Effector memory CD4-positive, alpha-beta T cell (primary cell): ENCODE measurements at places on chromosomes 4 and X.

GRCh38 chrX:104565791-104566680 is at the start of gene IL1RAPL2:
Gene IL1RAPL2, plus strand, starts transcription at chrX:104566199.
- no peak for DNase-seq

DNA sequence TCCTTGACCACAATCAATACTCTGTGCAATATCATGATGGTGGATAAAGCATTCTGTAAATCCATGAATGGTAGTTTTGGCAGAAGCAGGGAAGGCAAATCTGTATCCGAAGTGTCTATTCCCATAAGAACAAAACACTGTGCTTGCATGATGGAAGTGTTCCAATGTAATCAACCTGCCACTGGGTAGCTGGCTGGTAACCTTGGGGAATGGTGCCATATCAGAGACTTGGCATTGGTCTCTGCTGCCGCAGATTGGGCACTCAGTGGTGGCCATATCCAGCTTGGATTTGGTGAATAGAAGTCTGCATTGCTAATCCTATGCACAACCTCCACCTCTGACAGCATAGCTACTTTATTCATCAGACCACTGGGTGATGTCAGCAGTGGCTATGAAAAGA is 114.3 kb upstream of the EMCN start:
- DNase-seq: no peak

GRCh38 chr4:158929939-158930638 is 161.3 kb downstream of the FNIP2 start:
- no peak for DNase-seq

DNA sequence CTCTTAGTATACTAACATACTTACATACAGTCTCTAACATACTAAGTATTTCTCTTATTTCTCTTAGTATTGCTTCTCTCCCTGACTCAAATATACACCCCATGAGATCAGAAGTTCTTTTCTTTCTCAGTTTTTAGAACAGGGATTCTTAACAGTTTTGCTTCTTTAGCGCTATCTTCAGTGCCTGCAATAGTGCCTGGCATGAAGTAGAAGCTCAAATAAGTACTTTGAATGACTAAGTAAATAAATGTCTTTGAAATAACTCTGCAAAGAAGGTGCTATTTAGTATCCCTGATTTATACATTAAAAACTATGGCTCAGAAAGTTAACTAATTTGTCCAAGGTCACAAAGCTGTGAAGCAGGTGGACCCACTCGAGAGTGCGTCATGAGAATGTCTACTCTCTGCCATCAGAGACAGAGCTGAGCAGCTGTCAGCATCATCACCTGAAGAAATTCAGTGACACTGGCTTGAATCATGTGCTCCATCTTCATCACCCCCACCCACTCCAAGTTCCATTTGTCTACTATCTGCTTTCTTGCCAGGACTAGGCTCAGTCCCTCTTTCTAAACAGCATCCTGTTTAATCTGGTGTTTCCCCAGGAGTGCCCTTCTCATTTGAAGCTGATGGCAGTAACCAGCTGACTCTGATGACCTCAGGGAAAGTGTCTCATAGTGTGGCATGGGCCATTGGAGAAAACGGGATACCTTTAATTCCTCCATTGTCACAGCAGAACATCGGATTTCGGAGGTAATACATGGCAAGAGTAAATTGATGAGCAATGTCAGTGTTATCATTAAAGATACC is 83.1 kb downstream of the CC2D2A start:
- DNase-seq: no peak

DNA sequence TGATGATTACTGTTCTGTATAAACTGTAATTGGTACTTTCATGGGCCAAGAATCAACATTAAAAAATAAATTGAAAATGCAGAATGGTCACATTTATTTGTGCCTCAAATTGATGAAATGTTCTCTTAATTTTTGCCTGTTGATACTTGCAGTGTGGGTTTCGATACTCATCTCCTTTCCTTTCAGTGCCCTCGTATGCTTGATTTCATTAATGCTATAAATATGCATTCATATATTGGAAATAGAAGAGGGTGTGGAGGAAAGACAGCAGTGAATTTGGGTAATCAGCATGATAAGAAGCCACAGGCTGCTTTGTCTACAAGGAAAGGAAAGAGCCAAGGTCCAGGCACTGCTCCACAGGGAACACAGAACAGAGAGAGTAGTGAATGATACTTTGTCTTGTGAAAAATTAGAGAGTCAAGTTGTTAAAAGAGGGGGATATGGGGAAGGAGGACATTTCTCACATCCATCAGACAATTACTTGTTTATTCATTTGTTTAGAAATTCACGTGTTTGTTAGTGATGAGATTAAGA is 1.0 kb upstream of the DDX60 start:
- no peak for DNase-seq

- DNase-seq: no peak
Observed at GRCh38 chr4:156805696-156806095, 165.9 kb downstream of the PDGFC start.

DNA sequence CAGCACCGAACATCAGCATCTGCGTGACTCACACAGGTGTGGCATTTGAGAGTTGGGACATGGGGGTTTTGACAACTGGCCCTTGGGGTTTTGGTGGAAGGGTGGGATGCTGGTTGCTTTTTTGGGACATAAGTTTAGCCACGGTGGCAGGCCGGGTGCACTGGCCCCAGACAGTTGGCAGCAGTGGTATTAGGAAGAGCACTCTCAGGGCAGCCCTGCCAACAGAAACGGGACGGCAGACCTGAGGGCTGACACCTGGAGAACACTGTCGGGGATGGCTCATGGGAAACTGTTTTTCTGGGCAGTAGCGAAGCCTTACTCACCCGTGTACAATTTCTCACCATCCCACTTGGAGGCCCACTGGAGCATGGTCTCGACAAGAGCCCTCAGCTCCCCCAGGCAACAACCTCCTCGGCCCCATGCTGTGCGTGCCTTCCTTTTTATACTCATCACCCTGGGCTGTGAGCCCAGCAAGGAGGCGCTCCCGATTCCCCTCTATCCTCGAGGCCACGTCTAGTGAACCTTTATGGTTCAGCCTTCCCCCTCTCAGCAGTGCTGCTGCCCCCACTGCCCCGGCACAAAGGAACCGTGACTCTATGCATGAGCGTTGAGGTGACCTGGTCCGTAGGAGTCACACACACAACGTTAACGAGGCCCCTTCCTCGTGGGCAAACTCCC is 30.6 kb downstream of the WDR1 start:
- DNase-seq: no peak

GRCh38 chrX:16666541-16666940 is 16.6 kb downstream of the S100G start:
- no peak for DNase-seq

DNA sequence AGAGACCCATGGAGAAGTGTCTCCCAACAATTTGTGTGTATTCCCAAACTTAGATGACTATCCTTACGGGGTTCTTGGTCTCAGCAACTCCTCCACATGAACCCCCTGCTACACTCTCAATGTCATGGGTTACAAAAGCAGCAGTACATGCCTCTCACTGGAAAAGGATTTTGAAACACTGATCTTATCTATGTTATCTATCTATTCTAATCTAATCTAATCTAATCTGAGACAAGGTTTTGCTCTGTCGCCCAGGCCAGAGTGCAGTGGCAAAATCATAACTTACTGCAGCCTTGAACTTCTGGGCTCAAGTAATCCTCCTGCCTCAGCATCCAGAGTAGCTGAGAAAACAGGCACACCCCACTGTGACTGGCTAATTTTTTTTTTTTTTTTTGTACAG is 19.3 kb downstream of the TSPAN5 start:
- DNase-seq: no peak

DNA sequence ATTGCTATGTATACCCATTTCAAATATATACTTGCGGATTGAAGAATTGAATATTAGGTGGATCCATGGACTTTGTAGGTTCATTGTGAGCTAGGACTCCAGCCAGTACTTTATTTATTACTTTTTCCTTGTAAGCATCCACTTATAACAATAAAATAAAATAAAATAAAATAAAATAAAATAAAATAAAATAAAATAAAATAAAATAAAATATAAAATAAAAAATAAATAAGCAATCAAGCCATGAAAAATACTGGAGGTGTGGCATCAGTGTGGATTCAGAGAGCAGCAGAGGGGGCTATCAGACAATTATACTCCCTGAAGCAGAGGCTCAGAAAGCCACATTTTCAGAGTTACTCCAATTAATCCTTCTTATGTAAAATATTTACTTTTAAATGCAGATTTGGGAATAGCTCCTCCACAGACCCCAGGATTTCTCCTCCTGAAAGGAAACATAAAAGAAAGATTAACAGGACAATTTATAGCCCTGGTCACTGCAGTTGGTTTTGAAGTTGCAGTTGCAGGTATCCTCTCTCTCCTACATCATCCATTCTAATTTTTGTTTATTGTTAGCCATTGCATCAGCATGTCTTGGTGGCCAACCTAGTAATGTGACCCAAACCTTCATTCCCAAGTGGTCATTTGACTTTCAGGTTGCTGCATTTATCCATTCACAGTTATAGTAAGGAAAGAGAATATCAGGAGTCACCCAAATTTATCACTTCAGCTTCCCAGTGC is 2025.2 kb upstream of the IGFBP7 start:
- no peak for DNase-seq

DNA sequence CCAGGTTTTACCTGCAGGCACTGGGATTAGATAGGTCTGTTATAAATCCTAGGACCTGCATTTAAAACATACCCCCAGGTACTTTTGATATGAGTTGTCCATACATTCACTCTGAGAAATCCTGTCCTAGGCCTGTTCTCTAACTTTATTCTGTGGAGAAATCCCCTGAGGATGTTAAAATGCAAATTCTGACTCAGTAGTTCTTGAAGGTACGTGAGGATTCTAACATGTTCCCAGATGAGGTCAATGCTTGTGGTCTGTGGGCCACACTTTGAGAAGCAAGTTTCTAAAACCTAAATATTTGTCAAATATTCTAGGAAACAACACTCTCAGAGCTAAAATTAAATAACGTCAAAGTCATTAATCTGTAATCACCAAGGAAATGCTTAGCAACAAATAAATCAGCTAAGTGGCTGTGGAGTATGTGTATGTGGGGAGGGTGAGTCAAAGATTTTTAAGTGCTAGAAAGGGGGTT is 101.3 kb upstream of the MAGEB16 start:
- no peak for DNase-seq

DNA sequence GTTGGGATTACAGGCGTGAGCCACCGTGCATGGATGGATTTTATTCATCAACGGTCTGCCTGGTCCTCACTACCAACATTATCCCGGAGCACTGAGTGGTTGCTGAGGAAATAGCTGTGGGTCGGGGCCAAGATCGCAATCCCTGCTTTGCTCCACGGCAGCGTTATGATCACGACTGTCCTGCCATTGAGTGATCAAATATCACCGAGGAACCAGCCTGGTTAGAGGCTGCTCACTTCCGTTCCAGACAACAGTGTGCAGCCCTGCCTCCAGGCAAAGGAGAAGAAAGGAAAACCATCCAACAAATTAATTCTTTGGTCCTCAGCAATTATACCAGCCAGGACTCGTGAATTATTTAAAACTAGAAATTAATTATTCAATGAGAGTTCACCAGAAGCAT is 70.6 kb upstream of the TBL1X start:
- no peak for DNase-seq

GRCh38 chrX:147832707-147833348 is 78.9 kb upstream of the FMR1 start:
- DNase-seq: no peak

DNA sequence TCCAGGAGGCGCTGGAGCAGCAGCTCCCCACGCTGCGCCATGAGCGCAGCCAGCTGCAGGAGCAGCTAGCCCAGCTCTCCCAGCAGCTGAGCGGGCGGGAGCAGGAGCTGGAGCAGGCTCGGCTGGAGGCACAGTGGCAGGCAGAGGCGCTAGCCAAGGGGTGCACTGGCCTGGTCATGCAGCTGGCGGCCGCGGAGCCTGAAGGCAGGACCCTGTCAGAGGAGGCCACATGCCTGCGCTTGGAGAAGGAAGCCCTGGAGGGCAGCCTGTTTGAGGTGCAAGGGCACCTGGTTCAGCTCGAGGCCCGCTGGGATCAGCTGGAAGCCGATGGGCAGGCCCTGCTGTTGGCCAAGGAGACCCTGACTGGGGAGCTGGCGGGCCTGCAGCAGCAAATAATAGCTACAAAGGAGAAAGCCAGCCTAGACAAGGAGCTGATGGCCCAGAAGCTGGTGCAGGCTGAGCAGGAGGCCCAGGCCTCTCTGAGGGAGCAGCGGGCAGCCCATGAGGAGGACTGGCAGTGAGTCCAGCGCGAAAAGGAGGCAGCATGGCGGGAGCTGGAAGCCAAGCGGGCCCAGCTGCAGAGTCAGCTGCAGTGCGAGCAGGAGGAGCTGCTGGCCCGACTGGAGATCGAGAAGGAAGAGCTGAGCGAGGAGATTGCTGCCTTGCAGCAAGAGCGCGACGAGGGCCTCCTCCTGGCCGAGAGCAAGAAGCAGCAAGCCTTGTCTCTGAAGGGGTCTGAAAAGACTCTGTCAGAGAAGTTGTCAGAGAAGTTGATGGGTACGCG is 13.6 kb downstream of the SMIM10L2A start:
- no peak for DNase-seq
